NCI-H1417 (cell line): ENCODE measurements at places on chromosomes 2 and 18.

GRCh38 chr2:115649731-115650130 is 1207.3 kb downstream of the DPP10 start:
- no peak for DNase-seq

- DNase-seq, result peak; percentile 55
Observed at GRCh38 chr2:20213651-20214565, 11.0 kb downstream of the SDC1 start.

- DNase-seq, result peak; percentile 19
Observed at GRCh38 chr18:28159055-28159454, 17.9 kb downstream of the CDH2 start.

DNA sequence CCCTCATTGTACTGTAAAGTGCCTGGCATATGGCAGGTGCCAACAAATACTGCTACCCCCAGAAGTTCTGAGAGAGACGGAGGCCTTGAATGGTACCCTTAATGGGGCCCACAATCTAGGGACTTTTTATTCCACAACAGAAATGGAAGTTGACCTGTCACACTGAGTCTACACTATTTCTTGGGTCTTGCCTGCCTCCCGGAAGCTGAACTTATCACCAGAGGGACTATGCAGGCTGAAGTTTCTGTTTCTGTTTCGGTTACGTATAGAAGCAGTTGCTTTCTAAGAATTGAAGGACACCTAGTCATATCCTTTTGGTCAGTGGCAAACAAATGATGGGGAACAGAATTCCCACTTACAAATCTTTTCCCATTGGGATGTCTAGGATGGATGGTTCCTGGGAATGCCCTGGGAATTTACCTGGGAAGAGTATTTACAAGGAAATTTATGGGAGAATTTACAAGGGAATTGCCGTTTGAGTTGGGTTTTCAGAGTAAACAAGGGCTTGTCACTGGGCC is 74.2 kb downstream of the HS1BP3 start:
- DNase-seq, result no peak

DNA sequence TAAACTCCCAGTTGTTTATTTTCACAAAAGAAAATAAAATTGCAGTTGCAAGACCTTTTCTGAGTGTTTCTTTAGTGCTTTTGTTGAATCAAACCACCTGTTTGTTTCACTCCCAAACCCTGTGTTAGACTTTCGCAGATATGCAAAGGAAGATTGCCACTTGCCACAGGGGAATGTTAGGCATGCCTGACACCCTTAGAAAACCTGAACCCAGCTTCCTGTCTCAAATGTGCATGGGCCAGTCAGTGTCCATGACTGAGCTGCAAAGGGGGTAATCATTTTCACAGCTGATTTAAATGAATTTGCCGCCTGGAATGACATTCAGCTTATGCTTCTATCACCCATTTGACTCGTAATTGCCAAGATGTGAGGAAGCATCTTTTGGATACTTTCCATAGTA is 17.5 kb downstream of the TGOLN2 start:
- no peak for DNase-seq

- DNase-seq, result no peak
Observed at GRCh38 chr2:161379740-161380139, 36.4 kb upstream of the TBR1 start.

DNA sequence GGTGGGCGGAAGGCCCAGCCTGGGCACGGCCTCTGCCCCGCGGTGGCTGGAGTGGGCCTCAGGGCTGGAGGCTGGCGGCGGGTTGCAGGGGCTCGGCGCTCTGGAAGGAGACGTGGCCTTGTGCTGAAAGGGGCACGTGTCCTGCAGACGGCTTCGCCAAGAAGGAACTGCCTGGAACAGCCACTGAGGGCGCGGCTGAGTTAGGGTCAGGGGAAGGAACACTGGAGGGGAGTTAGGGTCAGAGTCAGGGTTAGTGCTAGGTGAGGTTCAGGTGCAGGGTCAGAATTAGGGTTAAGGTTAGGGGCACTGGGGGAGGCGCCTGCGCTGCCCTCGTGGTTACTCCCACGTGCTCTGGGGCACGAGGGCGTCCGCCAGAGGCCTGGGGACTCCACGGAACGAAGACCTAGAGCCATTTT is 933 bp upstream of the ADNP2 start:
- no peak for DNase-seq

GRCh38 chr18:13280070-13280795 is 61.7 kb downstream of the LDLRAD4 start:
- DNase-seq, result no peak

DNA sequence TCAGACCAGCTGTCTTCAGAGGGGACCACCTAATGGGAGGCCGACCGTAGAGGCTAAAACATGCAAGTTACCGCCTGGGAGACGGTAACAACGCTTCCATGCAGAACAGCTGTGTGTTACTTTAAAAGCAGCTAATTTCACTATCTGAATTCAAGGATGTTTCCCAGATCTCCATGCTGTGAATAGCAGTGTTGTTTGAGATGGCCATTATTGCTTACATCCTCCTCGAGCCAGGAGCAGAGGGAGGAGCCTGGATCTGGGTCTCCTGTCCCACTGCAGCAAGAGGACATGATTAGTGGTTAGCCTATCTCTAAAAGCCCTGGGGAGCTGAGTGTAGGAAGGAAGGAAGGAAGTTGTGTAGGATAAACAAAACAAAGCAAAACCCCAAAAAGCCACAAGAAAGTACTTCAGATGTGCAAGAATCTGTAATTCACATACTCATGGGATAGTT is 50.9 kb downstream of the ACTR2 start:
- DNase-seq, result no peak

- peak; percentile 75 for DNase-seq
Observed at GRCh38 chr2:208015475-208015874, 9.9 kb downstream of the PLEKHM3 start.

- no peak for DNase-seq
Observed at GRCh38 chr2:98472132-98472650, 27.5 kb downstream of the INPP4A start.

- DNase-seq, result peak; percentile 98
Observed at GRCh38 chr18:57803103-57803969, at the start of gene ATP8B1. TSS of gene ATP8B1 (minus strand) at chr18:57803315. CDS start at chr18:57731807, 71,508 bp downstream.

DNA sequence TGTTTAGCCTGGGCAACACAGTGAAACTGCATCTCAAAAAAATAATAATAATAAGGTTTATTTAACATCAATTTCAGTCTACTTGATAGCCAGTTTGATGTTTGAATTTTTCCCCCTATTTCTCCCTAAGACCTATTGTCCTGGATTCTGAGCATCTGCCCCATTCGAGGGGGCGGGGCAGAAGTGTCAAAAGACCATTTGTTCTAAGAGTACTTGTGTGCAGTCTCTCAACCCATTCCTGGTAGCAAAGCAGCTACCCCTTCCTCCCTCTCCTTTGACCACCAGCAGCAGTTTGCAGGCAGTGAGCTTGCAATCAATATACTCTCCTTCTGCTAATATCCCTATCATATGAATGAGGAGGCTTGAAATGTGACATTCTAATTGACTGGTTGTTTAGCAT is 71.9 kb downstream of the VWC2L start:
- no peak for DNase-seq

DNA sequence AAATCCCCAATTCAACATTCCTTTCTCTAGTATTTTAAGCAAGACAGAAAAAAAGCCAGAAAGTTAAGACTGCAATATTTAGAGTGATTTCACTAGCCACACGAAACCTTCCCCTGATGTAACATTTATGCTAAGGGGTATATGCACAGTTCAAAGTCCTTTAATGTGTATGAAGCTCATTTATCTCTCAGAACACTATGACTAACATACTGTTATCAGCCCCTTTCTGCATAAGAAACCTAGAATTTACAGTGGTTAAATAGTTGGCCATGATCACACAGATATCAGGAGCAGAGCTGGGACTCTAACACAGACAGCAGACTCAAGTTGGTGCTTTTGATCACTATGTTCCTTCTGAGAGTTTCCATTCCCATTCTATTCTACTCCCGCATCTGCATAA is 185.5 kb downstream of the CDH2 start:
- DNase-seq, result no peak

DNA sequence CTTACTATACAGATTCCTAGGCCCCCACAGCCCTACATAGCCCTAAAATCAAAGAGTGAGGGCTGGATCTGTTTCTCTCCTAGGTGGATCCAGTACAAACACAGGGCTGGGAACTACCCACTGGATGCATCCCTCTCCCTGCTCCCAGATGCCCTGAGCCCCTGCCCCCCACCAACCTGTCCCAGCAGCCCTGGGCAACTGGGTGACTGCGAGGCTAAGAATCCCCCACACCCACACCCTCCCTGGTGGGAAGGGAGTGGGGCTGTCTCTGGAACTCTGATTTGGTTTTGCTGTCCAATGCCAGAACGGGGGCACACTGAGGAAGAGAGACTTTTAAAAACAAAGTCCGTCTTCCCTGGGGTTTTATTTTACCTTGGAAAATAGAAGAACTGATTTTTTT is 113.1 kb downstream of the SMAD7 start:
- DNase-seq, result no peak

DNA sequence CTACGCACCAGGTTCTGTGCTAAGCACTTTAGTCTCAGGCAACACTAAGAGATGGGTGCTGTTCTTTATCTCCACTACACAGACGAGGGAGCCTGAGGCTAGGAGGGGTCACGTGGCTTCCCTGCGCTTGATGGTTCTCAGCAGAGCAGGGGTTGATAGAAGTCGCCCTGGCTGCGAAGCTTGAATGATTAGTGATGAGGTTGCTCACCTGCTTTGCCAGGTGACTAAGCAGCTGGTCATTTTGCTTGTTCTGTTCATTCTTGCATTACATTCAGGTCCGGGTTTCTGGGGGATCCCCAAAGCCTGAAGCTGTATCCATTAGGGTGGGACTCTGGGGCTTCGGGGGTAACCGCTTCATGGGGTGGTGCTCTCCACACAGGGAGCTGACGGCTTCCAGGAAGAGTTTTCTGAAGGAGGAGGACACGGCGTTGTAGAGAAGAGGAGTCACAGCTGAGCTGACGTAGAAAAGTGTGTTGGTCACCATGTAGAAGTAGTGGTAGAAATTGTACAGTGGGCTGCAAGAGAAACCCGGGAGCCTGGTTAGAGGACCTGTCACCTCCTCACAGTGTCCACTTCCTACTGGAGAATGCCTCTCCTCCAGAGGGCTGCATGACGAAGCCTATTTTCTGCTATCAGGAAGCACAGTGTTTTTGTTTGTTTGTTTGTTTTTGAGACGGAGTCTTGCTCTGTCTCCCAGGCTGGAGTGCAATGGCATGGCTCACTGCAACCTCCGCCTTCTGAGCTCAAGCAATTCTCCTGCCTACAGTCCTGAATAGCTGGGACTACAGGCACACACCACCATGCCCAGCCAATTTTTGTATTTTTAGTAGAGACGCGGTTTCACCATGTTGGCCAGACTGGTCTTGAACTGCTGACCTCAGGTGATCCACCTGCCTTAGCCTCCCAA is 11.5 kb downstream of the NTSR2 start:
- DNase-seq, result no peak

DNA sequence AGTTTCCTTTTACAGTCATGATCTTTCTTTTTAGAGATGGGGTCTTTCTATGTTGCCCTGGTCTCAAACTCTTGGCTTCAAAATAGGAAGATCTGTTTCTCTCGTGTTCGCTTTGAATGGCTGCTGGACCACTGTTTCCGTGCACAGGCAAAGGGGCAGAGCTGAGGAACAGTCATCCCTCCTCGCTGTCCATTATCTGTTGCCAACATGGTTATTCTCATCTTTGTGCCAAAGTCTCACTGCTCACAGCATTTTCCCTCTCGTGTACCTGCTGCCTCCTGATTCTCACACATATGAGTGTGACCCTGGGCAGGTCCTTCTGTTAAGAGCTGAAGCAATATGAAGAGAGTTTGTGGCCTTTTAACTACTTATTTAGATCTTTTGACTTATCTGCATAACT is 28.0 kb upstream of the CCNYL1 start:
- DNase-seq, result no peak

GRCh38 chr2:84247532-84247931 is 211.5 kb downstream of the SUCLG1 start:
- no peak for DNase-seq

GRCh38 chr2:113831161-113831560 is 58.7 kb upstream of the ACTR3 start:
- no peak for DNase-seq

DNA sequence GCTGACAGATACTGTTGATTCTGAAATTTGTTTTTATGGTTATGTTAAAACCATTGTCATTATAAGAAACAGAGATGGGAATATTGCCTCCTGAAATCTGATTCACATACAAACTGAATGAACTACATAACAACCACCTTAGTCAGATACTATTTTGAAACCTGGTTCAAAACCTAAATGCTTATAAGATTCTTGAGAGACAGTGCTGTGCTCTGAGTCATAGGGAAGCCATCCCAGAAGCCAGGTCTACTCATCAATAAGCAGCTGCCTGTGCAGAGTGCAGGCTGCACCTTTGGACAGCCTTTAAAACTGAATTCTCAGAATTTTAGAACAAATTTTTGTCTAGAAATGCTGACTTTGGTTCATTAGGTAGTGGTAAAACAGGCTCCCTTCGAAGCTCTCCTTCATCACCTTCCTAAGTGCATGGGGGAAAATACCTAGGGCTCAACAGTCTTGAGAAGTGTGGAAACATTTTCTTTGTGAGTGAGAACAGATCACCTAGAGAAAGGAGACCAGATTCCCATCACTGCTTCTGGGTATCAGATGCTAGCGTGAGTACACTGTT is at the start of gene SERPINB7:
TSS of gene SERPINB7 (plus strand) at position 253 of the 565 bp plus-strand sequence. CDS start 6,955 bp downstream, outside the sequence.
- no peak for DNase-seq

GRCh38 chr18:25164211-25164847 is 187.6 kb downstream of the ZNF521 start:
- peak; percentile 8 for DNase-seq

DNA sequence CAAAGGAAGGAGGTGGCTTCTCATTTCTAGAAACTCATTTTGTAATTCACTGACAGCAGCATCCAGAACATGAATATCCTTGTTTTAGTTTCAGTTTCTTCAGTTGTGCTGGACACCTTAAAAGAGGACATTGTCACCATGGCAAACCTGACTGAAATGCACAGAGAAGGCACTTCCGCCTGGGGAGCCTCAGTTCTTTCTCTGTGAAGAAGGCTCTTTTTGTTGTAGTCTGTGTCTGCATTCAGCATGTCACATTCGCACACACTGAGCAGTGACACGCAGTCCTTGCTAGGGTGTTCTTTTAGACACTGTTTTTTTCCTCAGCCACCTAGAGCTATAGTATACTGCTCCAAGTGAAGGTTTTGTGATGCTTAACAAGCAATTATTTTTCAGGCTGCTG is 9.5 kb upstream of the RPRM start:
- DNase-seq, result no peak

- no peak for DNase-seq
Observed at GRCh38 chr2:28470759-28471158, 25.1 kb upstream of the PLB1 start.

- no peak for DNase-seq
Observed at GRCh38 chr2:232321156-232321816, 57.3 kb upstream of the ALPP start.

DNA sequence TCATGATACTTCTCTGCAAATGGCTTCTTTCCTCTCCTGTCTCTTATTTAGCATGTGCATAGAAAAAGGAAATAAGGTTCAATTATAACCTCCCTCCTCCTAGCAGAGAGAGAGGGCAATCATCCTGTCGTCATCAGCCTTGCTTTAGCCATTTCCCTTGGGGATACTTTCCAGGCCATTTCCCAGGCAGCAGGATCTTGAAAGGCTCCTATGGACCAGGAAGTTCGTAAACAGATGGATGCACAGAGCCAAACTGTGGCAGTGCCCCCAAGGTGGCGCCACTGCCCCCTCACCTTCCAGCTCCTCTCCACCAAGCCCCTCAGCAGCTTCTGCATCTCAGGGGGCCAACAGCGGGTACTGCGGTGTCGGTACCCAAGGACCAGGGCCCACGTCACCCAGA is 157.4 kb downstream of the DTNA start:
- peak; percentile 69 for DNase-seq
